ENCODE measurements at places on chromosomes 3 and 15.

DNA sequence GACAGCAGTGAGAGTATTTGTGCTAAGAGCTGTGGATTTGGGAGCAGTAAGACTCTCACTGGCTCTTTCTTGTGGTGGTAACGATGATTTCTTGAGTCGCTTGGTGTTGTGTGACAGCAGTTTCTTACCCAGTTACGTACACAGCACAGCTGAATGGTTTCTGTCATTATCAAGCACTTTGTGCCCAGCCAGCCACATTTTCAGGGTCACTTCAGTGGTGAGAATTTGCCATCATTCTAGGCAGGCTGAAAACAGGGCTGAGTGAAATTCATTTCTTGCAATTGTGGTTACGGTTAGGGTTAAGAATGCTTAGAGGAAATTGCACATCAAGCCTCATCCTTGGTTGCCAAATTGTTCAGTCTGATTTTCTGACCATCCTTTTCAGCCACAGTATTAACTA is 130.1 kb downstream of the RYR3 start:
- no peak for DNase-seq

DNA sequence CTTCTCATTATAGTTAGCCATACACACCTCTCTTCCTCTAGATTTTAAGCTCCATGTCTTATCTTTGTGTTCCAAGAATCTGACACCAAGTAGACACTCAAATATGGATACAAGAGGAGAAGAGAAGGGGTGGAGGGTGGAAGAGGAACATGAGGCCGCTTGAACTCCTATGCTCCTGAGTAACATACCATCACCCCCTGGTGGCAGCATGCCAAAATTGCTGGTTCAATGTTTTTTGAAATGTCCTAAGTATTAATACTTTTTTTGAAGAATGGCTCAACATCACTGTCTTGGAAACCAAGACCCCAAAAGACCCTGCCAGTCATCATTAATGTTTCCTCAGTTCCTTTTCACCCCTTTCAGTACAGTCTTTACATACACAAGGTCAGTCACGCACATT is 71.8 kb upstream of the HACD2 start:
- no peak for DNase-seq

- no peak for DNase-seq
These were observed 291.3 kb downstream of the TLE3 start for GRCh38 chr15:69806287-69806915.

GRCh38 chr3:131349946-131350347 is 31.6 kb upstream of the NUDT16 start:
- no peak for DNase-seq

DNA sequence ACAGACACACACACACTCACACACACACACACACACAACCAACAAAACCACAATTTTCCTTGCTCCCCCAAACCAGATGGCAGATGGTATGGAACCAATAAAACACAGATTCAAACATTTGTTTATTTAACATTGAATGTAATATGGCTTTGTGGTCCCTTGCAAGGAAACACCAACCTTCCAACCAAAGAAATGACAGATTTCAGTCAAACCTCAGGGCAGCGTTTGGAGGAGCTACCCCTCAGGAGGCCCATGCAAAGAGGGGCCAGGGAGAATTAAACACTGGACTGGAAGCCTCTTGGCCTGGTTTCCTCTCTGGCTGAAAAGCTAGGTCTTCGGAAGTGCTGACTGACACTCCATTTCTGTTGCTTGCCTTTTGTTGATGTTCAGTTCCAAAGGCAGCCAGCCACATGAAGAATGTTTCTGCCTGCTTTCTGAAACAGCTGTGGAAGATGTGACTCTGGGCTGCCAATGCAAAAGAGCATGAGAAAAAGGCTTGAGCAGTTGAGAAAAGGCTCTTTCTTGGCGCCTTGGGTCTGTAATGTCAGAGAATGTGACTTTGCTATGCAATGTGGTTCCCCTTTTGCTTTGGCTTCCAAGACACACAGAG is 296.1 kb downstream of the RPLP1 start:
- no peak for DNase-seq

DNA sequence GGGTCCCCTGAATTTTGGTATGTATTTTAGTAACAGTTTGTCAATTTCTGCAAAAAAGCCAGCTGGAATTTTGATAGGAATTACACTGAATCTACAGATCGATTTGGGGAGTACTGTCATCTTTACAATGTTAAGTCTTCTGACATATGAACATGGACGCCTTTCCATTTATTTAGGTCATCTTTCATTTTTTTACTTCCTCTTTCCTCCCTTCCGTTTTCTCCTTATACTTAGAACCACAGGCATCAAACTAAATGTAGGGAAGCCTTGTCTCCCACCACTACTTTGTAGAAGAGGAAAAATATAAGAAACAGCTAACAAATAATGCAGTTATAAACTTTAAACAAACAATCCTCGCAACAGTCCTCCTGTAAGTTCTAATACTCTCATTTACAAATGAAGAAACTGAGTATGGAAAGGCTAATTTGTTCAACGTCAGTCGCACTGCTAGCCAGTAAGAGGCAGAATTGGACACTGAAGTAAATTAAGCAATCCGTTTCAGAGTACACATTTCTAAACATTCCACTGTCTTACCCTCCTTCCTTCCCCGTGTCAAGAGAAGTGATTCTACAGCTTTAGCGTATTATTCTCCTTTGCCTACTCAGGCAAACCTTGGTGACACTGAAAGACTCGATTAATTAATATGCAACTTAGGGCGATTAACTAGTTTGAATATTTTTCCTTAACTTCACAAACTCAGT is 25.6 kb downstream of the RHOA start:
- DNase-seq, result no peak

DNA sequence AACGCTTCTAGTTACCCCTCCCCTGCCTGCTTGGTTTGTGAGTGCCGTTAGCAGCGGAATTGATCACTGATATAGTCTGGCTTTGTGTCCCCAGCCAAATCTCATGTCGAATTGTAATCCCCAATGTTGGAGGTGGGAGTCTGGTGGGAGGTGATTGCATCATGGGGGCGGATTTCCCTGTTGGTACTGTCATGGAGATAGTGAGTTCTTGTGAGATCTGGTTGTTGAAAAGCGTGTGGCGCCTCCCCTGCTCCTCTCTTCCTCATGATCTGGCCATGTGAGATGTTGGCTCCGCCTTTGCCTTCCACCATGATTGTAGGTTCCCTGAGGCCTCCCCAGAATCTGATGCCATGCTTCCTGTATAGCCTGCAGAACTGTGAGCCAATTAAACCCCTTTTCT is 47.3 kb upstream of the PGPEP1L start:
- DNase-seq, result no peak

DNA sequence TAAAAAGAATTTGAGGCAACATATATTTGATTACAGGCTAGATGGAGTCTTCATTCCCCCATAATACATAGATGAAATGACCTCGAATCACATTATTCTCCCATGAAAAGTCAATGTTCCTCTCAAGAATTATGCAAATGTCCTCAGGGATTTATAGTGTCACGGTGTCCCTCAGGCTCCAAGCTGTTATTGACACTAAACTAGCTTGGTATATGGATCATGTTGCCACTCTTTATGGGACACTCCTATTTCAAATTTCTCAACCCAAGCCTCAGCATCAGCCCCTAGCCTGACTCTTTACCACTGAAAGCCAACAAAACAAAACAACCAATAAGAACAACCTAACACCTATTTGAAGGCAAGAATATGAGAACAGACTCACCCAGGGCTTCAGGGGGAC is 139.8 kb downstream of the TPRG1 start:
- no peak for DNase-seq

DNA sequence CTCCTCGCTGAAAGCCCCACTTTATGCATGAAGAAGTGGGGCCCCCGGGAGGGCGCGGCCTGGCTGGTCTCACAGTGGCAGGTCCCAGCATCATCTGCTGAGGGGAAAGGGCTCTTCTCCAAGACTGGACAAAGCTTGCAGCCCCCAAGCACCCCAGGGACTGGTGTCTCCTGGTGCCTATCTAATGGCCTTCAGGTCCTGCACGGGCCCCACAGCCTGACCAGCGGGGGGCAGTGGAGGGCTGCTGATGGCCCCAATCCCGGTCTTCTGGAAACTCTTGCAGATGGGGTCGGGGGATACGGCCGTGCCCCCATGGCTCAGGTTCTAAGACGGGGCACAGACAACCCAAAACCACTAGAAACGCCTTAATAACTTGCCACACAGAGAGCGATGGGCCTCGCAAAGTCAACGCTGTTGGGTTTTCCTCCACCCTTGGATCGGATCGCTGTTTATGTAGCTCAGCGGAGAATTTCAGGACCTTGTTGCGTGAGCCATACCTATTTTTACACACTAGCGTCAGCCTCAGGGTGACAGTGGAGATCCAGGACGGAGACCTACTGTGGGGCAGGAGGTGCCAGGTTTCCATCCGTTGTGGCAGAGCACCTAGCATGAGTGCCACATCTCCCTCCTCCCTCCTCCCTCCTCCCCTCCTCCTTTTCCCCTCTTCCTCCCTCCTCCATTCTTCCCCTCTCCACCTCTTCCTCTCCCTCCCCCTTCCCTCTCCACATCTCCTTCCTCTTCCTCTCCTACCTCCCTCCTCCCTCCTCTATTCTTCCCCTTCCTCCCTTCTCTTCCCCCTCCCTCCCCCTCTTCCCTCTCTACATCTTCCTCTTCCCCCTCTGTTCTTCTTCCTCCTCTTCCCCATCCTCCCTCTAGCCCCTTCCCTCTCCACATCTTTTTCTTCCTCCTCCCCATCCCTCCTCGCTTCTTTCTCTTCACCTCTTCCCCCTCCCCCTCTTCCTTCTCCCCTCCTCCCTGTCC is 79.3 kb upstream of the ALDH1L1 start:
- no peak for DNase-seq

- DNase-seq, result no peak
These were observed 106.3 kb downstream of the C3orf70 start for GRCh38 chr3:185046603-185047002.

GRCh38 chr15:81069909-81070308 is 64.2 kb upstream of the CFAP161 start:
- no peak for DNase-seq

DNA sequence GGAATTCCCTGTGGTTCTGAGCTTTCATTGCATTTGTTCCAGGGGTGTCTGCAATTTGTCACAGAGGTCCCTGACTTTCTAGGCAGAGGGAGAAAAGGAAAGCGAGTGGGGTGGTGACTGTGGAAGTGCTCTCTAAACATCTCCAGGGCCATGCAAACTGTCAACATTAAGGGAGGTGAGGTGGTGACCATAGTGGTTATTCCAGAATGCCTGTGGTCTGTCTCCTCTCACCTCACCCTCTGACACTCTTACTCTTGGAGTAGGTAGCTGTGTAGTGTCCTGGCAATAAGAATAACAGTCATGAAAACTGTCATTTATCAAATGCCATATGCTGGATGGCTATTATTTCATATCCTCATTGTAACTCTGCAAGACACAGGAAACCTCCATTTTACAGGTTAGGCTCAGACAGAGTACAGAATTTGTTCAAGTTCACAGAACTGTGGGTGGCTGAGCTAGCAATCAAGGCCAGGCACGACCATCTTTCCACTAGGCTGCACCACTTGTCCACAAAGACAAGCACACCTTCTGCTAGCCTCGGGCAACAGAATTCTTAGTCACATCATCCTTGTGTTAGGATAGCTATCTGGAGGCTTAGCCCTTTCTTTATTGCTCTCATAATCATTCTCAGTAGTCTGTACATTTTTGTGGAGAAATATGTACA is 179.4 kb downstream of the CD47 start:
- DNase-seq, result no peak

GRCh38 chr3:45749880-45750279 is 46.5 kb downstream of the SLC6A20 start:
- no peak for DNase-seq

- peak; percentile 33 for DNase-seq
These were observed 13.7 kb upstream of the PARP6 start for GRCh38 chr15:72285927-72286516.

GRCh38 chr15:42144841-42145375 is 11.5 kb downstream of the PLA2G4F start:
- DNase-seq, result no peak

GRCh38 chr3:177441276-177441812 is 244.1 kb upstream of the TBL1XR1 start:
- no peak for DNase-seq

- DNase-seq, result no peak
These were observed 3.8 kb upstream of the LOXL1 start for GRCh38 chr15:73922186-73923151.

DNA sequence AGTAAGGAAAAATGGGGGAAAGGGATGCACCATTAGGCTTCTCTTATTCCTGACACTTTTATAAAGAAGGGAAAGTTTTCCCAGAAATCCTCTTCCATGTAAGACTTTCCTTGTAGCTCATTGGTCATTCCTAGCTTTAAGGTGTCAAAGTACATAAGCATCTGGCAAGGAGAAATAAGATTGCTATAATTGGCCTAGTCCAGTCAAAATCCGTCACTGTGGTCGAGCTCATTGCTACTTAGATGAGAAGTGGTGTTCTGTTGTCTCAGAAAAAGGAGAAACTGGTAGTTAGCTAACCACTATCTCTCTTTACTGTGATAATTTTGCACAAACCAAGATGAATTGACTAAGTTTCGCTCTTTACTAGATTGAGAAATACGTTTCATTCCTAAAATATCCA is 370.1 kb downstream of the CNTN4 start:
- no peak for DNase-seq

GRCh38 chr3:188168186-188168585 is 14.2 kb downstream of the LPP start:
- DNase-seq, result no peak

DNA sequence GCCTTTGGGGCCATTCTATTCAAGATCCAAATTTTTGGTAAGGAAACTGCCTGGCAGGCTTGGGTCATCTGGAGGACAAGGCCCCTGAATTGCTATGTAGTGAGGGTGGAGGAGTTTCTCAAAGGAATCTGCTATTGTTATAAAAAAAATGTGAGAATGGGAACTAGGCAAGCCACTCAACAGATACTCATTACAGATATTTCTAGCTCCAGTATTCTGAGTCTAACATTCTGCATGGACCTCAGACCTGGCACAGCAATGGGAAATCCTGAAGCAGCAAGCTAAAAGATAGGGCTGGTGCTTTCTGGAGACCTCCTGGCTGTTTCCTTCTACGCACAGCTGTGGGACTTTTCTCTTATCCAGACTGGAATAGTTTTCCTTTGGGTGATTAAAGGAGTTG is 430.7 kb upstream of the RBMS3 start:
- no peak for DNase-seq

GRCh38 chr3:127800508-127800907 is 21.8 kb downstream of the MGLL start:
- DNase-seq, result no peak

- DNase-seq, result no peak
These were observed 246.5 kb downstream of the RPLP1 start for GRCh38 chr15:69699096-69699495.

GRCh38 chr15:31333119-31333518 is 6.5 kb downstream of the KLF13 start:
- no peak for DNase-seq

DNA sequence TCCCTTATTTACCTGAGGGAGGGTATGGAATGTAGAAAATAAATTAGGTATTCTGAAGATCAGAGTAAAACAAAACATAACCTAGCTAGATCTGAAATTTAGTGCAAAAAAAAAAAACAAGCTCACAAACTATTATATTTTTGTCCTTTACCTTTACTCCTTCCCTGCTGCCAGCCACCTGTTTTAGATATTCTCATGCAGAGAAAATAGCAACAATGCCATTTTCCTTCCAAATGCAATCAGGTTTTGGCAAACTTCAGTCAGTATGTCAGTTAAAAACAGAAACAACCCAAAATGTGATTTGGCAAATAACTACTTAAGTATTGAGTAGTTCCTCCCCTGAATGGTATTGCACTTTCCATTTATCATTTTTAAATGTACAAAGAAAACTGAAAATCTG is 35.8 kb downstream of the PEAK1 start:
- DNase-seq, result no peak
